ENCODE measurements at places on chromosomes 4 and X.

DNA sequence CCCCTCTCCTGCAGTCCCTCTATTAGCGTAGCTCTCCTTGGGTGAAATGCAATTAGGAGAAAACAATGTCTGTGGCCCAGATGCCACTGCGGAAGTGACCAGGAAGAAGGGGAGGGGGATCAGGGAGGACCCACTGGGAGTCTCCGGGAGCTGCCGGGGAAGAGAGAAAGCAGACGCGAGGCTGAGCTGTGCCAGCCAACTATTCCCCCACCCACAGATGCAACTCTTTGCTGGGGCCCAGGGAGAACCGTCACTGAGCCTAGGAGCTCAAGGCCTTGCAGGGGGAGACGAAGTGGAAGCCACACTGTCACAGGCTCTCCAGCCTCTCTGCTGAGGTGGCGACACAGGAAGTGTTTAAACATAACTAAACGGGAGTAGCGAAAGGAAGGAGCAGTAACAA, 149.2 kb downstream of the BCOR start:
- DNase-seq: no peak

- no peak for DNase-seq
Measured at GRCh38 chr4:168724243-168724642, 227.4 kb downstream of the PALLD start.

- DNase-seq: no peak
Measured at GRCh38 chr4:120053911-120054310, 12.7 kb downstream of the MAD2L1 start.

DNA sequence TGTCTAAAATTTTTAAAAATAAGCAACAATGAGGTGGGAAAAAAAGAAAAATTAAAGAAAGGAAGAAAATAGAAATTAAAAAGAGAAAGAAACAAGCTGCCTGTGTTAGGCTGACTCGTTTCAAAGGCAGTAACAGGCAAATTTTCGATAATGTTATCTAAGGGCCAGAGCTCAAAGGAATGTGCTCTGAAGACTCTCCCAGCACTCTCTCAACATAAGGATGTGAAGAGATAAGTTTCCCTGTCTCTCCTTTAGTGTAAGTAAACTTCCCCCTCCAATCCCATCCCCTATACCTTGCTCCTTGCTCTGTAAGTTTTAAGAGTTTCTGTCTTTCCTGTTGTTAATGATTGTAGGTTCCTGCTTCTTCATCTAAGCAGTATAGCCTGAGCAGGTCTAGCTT, 172.8 kb downstream of the TEX13C start:
- DNase-seq: no peak

- no peak for DNase-seq
Measured at GRCh38 chr4:184347251-184348239, 126.8 kb downstream of the IRF2 start.

GRCh38 chr4:28354880-28355656, 1494.4 kb downstream of the STIM2 start:
- no peak for DNase-seq

- DNase-seq: no peak
Measured at GRCh38 chrX:134369576-134369975, 90.4 kb upstream of the HPRT1 start.

DNA sequence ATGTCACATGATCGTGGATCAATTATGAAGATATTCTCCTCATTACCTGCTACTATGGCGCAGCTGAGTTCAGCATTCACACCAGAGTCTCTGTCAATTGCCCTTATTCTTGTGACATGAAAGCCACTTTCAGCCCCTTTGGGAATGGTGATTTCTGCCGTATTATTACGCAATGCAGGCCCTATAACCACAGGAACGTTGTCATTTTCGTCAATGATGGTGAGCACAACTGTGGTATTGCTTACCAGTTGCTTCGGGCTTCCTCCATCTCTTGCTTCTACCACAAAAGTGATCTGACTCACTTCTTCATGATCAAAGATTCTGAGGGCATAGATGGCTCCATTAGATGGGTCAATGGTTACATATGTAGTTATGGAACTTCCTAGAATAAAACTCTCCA, 2.1 kb downstream of the PCDH18 start:
- no peak for DNase-seq

- no peak for DNase-seq
Measured at GRCh38 chrX:39477762-39478120, 620.0 kb downstream of the BCOR start.

- no peak for DNase-seq
Measured at GRCh38 chr4:2830632-2831610, 12.7 kb upstream of the ADD1 start.

DNA sequence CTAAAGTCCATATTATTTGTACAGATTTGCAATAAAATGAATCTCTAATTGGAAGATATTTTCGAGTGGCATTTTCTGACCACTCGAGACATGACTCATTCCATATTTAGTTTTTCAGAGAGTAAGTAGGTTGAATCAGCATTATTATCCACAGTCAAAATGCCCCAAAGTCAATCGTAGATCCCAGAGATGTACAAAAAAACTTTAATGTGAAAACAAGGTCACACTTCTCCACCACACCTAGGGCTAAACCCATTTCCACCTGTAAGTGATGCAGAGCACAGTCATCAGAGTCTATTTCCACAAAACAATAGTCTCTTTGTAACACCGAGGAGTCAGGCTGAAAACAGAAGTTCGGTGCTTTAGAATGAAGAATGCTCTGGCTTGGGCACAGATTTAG, 117.1 kb upstream of the TENM3 start:
- no peak for DNase-seq

GRCh38 chr4:113616443-113616842, 145.1 kb downstream of the CAMK2D start:
- DNase-seq: no peak

- DNase-seq: no peak
Measured at GRCh38 chr4:613126-613525, 12.2 kb upstream of the PDE6B start.

- no peak for DNase-seq
Measured at GRCh38 chr4:41969671-41970070, 11.9 kb upstream of the DCAF4L1 start.

- no peak for DNase-seq
Measured at GRCh38 chrX:116317409-116317808, 119.0 kb upstream of the SLC6A14 start.

DNA sequence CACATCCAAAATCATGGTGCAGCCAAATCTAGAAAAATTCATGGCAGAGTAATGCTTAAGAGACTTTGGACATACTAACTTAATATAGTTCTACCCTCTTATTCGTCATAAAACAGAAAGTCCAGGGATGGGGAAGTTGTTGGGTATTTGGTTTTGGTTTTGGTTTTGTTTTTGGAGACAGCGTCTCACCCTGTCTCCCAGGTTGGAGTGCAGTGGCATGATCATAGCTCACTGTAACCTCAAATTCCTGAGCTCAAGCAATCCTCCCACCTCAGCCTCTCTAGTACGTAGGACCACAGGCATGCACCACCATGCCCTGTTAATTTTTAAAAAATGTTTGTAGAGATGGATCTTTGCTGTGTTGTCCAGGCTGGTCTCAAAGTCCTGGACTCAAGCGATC, 271.8 kb upstream of the TENM3 start:
- DNase-seq: no peak

Measured in natural killer cell treated with Interleukin-12 subunit alpha and Interleukin-12 subunit beta and Interleukin-15 and Interleukin-18, amount 100 ng/mL, for 72 hours (primary cell).